ENCODE measurements at places on chromosomes 5 and 9. TPM values are rescaled to one million over a fixed set of nuclear protein-coding genes. Genes with fewer than 3 reads are reported as not detected.

The SLC25A48 gene
- 0.24 TPM for total RNA-seq

The COX7C gene
- total RNA-seq = 642 TPM

The HARS1 gene
- 77.1 TPM for total RNA-seq

The SPINK13 gene
- not detected for total RNA-seq

The BTNL9 gene
- total RNA-seq = 0.77 TPM

The SHISAL2B gene
- total RNA-seq = not detected

The SH3RF2 gene
- total RNA-seq = 2.4 TPM

The FAM151B gene
- 1.6 TPM for total RNA-seq

The CCL27 gene
- not detected for total RNA-seq

Data from A549 treated with Hydrocortisone at 1 μM for 4 hours (cell line).